ENCODE measurements at places on chromosomes 2 and 18. TPM values are rescaled to one million over a fixed set of nuclear protein-coding genes. Genes with fewer than 3 reads are reported as not detected.

GRCh38 chr2:23549051-23549450, 164.1 kb downstream of the KLHL29 start:
- DNase-seq = no peak

DNA sequence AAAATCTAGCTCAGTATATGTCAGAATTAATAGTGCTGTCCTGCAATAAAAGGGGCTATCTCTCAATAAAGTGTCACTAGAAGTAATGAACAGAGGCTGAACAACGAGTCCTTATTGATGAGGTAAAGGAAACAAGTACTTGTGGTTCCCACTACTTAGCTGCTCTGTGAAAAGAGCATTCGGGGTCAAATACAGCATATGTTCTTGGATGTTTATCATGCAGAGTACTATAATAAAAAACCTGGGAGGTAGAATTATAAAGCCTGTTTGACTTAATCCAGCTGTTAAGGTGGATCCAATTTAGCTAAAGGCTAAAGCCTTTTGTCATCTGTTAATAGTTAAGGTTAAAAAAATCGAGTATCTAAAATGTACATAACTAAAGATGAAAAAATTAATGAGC, 32.4 kb downstream of the SLC35F5 start:
- no peak for DNase-seq

DNA sequence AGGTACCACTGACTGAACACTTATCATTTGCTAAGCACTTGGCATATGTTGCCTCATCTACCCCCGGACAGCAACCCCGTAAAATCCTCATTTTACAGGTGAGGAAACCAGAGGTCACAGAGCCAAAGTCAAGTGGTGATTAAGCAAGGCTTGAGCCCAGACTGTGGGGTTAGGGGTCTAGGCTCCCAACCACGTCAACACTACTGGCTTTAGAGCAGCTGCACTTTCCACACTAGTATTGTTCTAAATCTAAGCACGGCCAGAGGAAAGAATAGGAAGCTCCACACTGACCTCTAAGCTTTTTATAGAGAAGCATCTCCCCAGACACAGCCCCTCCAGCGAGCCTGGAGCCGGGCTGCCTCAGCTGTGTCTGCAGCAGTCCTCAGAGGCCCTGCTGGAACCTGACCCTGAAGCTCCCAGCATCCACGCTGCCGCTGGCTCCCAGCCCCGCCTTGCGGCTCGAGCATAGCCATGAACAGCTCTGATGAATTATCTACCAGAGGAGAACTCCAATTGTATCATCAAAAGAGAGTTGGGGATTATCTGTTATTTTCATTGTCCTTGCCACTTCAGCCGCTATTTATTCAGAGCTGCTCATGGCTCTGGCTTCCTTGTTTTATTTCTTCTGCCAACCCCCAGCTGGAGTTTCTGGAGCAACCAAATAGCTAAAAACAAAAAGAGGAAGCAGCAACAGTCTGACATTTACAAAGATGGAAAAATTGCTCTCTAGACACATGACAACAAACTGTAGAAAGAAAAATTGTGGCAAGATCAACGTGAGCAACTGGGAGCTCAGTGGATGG, 62.2 kb upstream of the RTN4 start:
- DNase-seq = no peak

The YES1 gene
- total RNA-seq = 148 TPM

The FSHR gene
- total RNA-seq = not detected

The CXCR4 gene
- 4.3 TPM for total RNA-seq

Data from A172 (cell line).